8988T (cell line): ENCODE measurements at places on chromosomes 5 and 9.

DNA sequence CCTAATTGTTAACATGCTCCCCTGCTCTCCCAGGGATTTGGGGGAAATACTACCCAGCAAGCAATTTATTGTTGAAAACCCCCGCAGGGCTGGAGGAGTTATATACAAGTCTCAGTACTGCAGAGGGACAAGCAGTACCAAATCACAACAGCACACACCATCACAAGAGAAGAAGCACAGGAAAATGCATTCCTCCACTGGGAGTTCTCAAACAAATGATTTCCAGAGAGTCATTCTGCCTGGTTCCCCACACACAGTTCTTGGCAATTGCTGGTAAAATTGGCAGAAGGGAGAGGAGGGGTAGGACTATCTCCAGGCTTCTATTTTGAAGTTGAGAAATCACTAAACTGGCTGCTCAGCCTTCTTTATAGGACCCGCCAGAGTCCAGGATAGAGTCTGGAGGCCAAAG, 16.8 kb downstream of the SIL1 start:
- DNase-seq, result no peak

GRCh38 chr9:127269449-127269848, 4.9 kb downstream of the GARNL3 start:
- DNase-seq, result no peak

DNA sequence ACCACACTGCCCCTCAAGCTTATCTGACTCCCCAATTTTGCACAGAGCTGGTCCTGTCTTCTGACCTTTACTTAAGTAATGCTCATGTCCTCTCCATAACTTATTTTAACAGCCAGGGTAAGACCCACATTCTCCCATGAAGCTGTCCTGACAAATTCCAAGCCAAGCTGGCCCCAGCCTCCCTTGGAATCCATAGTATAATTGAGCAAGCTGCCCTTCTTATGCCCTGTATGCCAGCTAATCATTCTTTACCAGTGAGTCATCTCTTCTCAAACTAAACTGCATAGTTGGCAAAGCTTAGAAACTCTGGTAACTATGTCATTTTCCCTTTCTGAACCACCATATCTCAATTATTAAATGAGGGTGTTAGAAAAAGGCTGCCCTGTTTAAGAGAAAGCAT, 92.4 kb downstream of the NFIB start:
- no peak for DNase-seq

- no peak for DNase-seq
Observed at GRCh38 chr9:105679257-105680022, 14.9 kb upstream of the TMEM38B start.

DNA sequence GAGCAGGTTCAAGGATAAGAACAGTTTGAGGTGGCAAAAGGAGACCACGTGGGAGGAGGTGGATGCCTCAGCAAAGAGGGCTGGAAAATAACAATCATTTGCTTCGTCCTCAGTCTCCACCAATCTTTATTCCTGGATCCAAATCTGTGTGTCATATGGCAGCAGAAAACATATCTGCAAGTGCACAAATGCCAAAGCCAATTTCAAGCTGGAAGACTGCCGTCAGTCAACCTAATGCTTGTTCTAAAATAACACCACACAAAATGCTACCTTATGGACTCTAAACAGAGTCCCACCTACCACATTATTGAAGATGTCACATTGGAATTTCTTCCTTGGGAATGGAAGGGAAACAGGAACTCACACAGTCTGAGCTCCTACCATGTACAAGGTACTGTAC, 129.1 kb downstream of the CDK5RAP2 start:
- DNase-seq, result no peak
